ENCODE measurements at places on chromosomes 7 and 10.

GRCh38 chr10:31014161-31014875 lies 17.3 kb downstream of the ZNF438 start:
- DNase-seq = no peak

GRCh38 chr7:141074162-141074991 lies 513 bp downstream of the TMEM178B start:
- DNase-seq = peak; percentile 37

DNA sequence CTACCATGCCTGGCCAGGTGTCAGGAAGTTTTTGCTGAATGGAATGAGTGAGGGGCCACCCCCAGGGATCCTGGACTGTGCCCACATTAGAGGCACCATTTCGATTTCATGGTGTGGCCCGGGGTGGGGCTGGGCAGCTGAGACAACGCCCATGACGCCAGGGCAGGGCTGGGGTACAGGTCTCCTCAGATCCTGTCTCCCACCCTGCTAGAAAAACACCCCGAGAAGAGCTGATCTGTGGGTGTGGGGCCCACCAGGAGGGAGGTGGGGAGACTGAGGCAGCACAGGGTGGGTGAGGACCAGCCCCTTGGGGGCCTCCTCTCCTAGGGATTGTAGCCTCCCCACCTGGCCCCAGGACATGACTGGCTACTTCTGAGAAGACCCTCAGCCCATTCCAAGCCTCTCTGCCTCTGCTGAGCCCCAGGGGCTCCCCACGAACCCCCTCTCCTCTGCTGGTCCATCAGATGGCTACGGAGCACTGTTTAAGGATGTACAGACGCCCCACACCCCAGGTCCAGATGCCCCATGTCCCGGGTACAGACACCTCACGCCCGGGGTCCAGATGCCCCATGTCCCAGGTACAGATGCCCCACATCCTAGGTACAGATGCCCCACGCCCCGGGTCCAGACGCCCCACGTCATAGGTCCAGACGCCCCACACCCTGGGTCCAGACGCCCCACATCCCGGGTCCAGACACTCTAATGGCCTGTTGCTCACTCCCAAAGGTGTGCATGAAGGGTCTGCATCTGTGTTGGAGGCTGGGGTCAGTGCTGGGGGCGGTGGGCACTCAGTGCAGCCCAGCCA lies 99.4 kb downstream of the MICALL2 start:
- DNase-seq = peak; percentile 7

DNA sequence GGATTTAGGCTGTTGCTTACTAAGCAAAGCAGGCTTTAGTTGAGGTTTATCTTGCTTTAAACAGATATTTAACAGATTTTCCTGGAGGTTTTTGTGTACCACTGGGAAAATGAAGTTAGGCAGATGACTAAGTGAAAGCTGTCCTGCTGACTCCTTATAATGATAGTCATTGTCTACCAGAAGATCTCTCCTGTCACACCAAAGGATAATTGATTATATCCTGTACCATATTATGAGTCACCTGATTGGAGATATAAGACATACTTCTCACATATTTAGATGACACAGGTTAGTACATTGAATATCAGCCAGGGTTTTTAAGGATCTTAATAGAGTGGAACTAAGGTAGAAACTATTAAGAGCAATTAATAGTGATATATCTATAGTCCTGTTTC lies 68.4 kb downstream of the PTEN start:
- DNase-seq = no peak

- no peak for DNase-seq
Measured at GRCh38 chr7:66542528-66543269, 86.0 kb upstream of the KCTD7 start.

GRCh38 chr10:22657566-22658225 lies 56.7 kb downstream of the PIP4K2A start:
- no peak for DNase-seq

DNA sequence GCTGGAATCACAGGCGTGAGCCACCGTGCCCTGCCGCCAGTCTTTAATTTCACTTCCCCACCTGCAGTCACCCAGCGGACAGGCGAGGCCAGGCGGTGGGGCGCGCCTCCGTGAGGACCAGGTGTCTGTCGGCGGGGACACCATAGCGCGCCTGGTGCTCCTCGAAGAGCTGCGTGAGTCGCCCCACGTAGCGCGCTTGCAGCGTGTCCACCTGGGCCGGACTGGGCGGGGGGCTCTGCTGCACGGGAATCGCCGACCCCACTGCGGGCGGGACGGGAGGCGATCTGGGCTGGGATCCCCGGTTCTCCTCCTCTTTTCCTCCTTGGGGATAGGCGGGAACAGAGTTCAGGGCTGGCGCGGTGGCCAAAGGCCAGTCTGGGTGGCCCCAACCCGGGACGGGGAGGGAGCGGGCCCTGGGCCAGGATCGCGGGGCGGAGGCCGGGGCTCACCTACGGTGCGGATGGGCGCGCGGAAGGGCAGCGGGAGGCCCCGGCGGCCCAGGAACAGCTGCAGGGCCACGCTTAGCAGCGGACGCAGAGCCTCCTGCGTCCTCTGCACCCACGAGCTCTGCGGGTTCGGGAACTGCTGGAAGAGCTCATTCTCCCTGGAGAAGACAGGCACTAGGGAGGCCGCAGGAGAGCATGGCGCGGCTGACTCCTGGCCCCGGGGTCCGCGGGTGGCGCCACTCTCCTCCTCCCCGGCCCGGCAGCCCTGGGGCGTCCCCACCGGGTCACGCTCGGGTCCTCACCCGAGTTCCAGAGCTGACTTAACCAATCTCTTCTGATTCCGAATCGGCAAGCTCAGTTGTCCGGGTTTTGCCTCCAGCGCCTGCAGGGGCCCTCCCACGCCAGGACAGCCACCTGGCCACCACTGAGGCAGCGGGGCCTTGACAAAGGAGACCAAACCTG lies 1.1 kb upstream of the MOGAT3 start:
- peak; percentile 72 for DNase-seq

- DNase-seq = no peak
Measured at GRCh38 chr7:46220066-46220630, 299.1 kb upstream of the IGFBP3 start.

Measured in iPS-NIHi11 (cell line).